ENCODE measurements at places on chromosomes 5 and 9.

- DNase-seq: no peak
Measured at GRCh38 chr5:138241688-138242571, 28.8 kb upstream of the CDC23 start.

DNA sequence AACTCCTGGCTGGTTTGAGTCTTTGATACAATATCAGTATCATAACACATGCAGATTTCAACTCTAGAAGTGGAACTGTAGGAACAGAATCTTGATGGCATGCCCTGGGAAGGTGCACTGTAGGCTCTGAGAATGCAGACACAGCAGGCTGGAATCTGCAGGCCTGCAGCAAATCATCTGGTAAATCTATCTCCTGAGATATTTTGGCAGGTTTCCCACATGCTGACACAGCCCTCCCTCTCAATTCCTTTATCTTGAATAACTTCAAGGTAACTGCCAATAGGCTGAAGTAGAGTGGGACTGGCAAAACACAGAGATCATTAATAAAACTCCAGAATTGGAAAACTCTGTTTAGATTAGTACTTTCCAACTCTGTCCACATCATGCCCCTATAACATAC lies 177.8 kb upstream of the PCSK5 start:
- DNase-seq: no peak

- DNase-seq: no peak
Measured at GRCh38 chr5:15821506-15821905, 321.5 kb downstream of the FBXL7 start.

- DNase-seq: no peak
Measured at GRCh38 chr9:34272101-34272541, 56.9 kb downstream of the KIF24 start.

DNA sequence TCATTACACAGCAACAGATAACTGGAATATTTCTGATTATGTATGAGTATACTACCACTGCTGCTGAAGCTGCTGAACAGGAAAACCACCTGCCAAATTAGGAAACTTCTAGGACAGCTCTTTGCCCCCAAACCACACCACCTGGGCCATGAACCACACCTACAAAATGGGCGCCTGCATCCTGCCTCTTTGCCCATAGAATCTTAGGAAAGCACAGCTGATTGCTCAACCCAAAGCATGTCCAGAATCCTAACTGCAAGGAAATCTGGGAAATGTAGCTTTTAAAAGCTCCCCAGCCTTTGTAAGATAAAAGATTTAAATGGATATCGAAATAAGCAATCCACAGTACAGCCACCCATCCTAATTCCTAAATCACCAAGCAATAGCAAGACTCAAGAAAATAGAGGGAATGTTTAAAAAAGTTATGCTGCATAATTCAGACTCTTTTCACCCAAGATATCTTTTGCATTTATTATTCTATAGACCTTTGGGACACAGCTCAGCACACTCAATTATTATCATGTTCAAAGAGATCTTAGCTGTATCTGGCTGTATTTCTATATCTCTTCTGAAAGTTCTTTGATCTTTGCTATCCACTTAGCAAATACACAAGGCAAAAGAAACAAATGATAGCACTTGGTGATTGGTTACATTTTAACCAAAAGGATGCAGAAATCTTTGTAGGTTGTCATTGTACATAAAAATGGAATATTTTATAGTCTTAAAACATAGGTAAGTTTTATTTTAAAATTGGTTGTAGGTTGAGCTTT lies 6.8 kb upstream of the C9orf152 start:
- no peak for DNase-seq

DNA sequence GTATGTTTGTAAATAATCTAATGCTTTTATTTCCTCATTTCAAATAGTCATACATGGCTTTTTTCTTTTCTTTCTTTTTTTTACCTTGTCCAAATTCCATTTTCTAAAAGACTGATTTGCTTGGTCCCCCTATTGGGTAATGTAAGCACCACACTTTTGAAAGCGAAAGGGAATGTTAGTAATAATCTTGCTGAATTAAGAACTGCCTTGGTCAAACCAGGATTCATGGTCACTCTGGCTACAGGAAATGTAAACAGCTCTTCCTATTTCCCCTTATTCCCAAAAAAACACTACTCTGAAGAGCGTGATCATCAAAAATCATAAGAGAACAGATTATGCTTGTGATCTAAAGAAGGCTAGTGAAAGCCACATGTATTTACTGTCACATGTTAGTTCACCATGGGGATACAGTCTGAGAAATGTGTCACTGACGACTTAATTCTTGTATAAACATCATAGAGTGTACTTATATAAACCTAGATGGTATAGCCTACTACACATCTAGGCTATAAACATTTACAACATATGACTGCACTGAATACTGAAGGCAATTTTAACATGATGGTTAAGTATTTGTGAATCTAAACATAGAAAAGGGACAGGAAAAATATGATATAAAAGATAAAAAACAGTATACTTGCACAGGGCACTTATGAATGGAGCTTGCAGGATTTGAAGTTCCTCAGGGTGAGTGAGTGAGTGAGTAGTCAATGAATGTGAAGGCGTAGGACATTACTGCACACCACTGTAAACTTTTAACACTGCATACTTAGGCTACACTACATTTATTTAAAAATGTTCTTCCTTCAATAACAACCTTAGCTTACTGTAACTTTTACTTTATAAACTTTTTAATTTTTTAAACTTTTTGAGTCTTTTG lies 75.3 kb downstream of the HMGCR start:
- DNase-seq: no peak

- DNase-seq: no peak
Measured at GRCh38 chr5:67996596-67996995, 219.0 kb upstream of the PIK3R1 start.

GRCh38 chr5:83184534-83184933 lies 107.2 kb downstream of the XRCC4 start:
- no peak for DNase-seq

GRCh38 chr9:136401173-136401922 lies 1.4 kb upstream of the SNAPC4 start:
- DNase-seq: no peak

DNA sequence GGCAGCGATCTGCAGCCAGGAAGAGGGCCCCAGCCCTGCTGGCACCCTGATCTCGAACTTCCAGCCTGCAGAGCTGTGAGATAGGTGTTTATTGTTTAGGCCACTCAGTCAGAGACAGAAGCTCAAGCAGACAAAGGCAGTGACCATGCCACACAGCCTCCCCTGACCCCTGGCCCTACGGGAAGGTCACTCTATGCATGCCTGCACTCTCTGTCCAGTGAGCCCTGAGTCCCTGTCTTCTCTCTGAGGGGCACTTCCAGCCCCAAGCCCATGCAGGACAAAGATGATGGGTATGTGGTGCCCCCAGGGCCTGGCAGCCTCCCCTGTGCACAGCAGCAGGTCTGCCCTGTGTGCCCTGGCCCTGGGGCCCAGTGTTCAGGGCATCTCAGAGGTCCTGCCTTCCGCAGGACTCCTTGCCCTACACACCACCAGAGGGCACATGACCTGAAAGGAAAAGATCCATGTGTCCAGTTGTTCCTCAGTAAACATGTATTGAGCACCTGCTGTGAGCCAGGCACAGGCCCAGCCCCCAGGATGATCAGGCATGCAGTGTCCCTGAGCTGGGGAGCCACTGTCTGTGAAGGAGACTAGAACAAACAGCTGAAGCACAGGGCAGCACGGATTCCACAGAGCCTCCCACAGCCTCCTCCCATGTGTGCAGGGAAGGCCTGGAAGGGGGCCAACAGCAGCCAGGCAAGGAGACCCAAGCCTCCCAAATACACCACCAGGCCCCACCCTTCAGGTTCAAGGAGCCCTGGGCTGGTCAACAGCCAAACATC lies 109.3 kb downstream of the ATPSCKMT start:
- no peak for DNase-seq

DNA sequence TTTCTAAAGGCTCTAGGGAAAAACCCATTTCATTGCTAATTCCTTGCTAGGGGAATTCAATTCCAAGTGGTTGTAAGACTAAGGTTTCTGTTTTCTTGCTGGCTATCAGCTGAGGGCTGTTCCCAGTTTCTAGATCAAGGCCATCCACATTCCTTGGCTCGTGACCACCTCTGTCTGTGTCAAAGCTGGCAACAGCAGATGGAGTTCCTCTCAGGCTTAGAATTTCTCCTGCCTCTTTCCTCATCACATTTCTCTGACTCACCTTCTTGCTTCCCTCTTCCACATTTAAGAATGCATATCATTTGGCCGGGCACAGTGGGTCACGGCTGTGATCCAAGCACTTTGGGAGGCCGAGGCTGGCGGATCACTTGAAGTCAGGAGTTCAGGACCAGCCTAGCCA lies 19.0 kb downstream of the DAB2IP start:
- no peak for DNase-seq

DNA sequence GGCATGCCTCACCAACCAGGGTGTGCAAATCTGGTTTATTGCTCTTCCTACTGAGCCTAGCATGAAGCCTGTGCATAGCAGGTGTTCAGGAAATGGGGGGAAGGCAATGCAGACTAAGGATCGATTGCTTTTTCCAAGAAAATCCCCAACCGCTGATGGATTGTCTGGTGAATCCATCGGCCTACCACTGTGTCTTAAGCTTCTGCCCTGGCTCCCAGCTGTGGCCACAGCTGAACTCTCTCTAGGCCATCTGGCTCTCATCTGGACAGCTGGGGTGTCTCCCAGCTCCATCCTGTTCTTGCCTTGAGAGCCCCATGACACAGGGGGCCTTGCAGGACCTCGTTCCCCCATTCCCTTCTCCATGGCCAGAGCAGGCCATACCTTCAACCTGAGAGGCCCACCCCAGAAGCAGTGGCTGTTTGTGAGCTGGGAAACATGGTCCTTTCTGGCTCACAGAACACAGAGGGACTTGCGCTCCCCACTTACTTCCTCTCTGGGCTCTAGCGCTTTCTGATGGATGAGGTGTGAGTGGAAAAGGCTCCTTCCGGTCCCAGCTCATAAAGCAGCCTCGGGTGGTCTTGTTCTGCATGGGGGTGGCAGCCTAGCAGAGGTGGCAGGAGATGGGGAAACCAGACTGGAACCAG lies 41.8 kb downstream of the COL27A1 start:
- no peak for DNase-seq

DNA sequence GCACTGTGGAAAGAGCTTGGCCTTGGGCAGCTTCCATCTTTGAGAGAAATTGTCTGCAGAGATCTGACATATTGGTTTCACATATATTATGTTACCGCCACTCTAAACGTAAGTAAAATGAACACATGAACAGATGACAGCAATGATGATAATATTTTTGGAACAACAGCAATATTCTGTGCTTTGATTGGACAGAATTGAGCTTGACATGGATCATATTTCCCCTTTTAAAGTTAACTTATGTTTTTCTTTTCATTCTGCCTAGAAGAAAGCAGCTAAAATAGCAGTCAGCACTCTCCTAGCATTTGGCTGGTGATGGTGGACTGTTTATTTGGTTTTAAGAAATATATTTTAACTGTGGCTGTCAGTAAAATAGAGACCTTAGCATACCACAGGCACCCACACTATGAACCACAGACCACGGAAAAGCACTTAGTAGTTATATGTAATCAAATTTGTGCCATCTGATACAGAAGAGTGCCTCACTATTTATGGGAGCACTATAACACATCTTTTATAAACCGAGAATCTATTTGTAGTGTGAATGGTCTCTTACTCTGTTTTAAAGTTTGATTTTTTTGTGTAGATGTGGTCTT lies 1.8 kb upstream of the CFAP95 start:
- DNase-seq: no peak

GRCh38 chr5:171865471-171865870 lies 79.9 kb downstream of the SMIM23 start:
- DNase-seq: no peak

DNA sequence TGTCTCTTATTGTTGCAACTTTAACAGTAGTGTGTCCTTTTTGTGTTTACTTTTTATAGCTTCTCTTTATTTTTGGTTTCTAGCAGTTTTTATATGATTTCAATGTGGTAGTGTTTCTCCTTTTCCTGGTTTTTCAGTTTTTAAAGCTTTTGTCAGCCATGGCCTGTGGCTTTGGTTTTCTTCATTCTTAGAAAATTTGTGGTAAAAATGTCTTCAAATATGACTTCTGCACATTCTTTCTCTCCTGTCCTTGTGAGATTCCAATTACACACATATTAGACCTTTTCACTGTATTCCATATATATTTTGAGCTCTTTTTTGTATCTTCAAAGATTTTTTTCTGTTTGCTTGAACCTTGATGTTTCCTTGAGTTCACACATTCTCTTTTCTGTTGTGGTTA lies 180.5 kb downstream of the CNTLN start:
- DNase-seq: no peak

- DNase-seq: no peak
Measured at GRCh38 chr9:97905228-97905627, 17.1 kb downstream of the TRMO start.

DNA sequence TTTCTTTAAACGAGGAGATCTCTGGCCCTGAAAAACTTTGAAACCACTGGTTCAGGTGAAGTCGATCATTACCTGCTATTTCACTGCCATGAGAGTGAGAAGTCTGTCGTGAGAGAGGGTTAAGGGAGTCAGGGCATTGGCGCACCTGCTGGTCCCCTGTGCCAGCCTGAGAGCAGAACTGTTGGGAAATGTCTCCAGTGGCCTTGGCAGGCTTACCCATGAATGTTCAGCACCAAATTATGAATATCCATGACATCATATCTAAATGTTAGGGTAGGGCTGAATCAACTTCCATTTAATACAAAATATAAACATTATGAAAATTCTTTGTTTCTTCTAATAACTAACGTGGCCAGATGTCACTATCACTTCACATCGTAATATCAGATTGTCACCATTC lies 379.3 kb downstream of the KDM4C start:
- DNase-seq: no peak

DNA sequence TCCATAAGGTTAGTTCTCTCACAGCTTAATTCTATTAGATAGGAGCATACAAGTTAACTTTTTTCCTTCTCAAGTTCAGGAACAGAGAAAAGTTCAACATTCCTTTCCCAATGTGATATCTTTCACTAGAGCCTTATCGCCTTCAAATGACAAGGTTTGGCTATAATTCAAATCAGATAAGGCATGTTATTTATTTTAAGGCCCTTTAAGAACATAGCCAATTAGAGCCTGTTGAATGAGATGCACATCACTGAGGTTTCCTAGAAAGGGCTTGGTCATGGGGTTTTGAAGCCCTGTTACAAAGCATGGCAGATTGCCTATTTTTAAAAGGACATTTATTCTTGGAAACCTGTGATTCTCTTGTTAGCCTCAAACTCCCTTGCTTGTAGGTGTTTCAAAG lies 123.4 kb downstream of the BASP1 start:
- no peak for DNase-seq

GRCh38 chr9:126226991-126227936 lies 99.4 kb upstream of the MVB12B start:
- no peak for DNase-seq

DNA sequence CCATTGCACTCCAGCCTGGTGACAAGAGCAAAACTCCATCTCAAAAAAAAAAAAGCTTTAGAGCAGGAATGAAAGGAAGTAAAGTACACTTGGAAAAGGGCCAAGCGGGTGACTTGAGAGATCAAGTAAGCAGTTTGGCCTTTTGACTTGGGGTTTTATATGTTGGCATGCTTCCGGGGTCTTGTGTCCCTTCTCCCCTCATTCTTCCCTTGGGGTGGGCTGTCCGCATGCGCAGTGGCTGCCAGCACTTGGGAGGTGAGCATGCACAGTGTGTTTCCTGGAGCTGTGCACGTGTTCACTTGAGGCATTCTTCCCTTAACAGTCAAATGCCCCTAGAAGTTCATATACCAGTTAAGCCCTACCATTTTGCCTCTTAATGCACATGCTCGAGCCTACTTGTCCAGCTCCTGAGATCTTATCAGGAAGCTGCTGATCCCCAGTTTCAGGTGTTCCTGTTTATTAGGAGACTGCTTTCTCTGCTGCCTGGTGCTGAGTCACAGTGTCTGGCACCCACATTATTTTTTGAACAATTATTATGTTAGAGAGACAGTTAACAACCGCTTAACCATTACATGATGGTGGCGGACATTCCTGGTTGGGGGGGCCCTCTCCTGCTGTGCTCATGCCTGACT lies 32.6 kb upstream of the PRRC2B start:
- no peak for DNase-seq
